Pancreas (tissue), 10 donors: ENCODE measurements at places on chromosomes 12 and 14.

GRCh38 chr12:20272801-20273200, 95.5 kb upstream of the PDE3A start:
- no peak for DNase-seq

DNA sequence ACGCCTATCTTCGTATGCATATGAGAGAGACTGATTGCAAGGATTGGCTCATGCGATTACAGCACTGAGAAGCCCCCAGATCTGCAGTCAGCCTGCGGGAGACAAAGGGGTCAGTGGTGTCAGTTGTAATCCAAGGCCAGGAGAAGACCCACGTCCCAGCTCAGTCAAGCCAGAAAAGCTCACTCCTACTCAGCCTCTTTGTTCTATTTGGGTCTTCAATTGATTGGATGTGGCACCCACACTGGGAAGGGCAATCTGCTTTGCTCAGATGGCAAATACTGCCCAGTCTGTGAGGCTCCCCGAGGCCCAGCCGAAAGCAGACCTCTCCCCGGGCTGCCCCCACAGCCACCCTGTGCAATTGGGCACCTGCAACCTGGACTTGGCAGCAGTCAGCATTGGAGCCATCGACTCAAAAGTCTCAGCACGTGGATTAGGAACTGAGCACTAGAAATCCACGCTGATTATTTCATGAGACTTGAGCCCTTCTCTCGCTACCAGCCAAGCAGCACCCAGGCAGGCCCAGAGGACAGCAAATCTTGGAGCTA, 39.6 kb upstream of the TMEM179 start:
- no peak for DNase-seq

GRCh38 chr12:46269429-46270241, 792 bp upstream of the SLC38A1 start:
- DNase-seq, result no peak

DNA sequence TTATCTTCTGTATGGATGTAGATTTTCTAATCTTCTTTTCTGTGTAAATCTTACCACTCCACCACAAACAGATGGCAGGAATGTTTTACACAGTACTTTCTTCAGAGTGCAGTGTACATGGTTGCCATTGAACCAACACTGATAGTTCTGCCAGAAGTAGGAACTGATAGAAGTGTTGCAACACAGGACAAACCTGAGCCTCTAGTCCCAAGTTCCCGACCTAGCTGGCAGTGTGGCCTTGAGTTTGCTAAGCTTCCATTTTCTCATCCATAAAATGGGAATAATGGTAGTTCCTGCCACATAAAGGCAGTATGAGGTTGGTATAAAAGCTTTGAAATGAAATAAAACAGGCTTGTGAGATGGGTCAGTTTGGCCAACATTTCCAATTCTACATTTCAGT, 50.8 kb upstream of the SAV1 start:
- no peak for DNase-seq

DNA sequence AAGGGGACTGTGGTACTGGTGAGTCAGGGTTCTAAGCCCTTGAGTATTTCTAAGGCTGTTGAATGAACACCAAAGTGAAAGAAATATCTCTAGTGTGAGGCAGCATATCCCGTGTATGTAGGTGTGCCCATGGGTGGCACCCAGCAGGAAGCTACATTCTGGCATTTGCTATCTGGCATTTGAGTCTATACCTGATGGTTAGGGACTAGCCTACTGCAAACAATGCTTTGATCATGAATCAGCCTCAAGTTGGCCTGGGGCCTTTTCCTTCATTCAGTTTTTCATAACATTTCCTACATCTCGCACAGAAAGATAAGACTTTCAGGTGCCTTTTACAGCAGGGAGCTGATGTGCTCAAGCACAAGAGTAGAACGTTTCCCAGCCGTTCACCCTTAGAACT, 85.7 kb upstream of the E2F7 start:
- no peak for DNase-seq

DNA sequence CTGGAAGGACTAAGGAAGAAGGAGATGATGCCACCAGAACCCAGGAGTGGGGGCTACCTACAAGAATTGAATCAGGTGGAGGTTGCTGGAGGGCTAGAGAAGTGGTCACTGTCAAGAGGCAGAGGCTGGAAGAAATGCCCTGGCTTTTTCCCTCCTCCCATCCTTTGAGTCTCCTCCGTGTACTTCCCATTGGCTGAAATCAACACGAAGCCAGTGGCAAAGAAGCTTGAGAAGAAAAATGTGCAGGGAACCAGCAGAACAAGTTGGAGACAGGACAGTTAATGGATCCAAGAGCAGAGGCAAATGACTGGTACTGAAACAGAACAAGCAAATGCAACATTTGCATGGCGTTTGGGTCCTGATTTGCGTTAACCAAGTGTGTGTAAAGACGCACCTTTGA, 9.1 kb upstream of the FBLN5 start:
- DNase-seq, result no peak

- DNase-seq, result no peak
Measured at GRCh38 chr12:57717131-57717530, 21.4 kb downstream of the AGAP2 start.

- DNase-seq, result no peak
Measured at GRCh38 chr14:65431951-65432350, 19.4 kb downstream of the FUT8 start.

- no peak for DNase-seq
Measured at GRCh38 chr12:89825591-89826449, 117.2 kb upstream of the ATP2B1 start.

GRCh38 chr12:24499151-24500146, 449.5 kb downstream of the BCAT1 start:
- DNase-seq, result no peak

DNA sequence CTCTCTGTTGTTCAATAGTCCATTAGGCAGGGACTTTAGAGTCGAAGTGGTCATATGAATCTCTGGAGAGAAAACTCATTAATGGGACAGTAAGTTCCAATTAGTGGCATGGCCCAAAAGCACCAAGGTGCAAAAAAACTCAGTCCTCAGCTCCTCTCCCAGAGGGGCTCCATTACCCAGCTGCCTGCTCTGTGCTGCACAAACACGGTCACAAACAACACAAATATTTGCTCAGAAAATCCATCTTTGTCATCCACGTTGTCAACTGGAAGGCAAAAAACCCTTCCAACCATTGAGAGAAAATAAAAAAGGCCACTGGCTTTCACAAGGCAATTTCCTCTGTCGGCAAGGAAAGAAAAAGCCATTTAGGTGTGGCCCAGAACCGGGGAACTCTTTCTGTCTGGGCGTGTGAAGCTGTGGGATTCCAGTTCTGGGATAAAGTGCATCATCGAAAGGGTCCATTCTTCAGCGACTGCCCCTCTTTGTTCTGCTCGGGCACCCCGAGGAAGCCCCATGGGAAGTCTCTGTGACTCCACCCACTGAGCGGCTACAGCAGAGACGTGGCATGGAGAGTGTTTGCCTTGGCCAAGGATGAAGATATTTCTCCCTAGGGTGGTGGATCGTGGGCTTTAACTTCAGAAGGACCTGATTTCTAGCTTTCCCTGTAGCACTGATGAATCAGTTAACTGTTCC, 137.6 kb downstream of the VRK1 start:
- no peak for DNase-seq

GRCh38 chr12:2290516-2291065, 237.8 kb downstream of the CACNA1C start:
- no peak for DNase-seq
